ENCODE measurements at places on chromosomes 2 and 18.
A peak's percentile ranks its signal among the peaks of the same experiment; 100 is the strongest.

DNA sequence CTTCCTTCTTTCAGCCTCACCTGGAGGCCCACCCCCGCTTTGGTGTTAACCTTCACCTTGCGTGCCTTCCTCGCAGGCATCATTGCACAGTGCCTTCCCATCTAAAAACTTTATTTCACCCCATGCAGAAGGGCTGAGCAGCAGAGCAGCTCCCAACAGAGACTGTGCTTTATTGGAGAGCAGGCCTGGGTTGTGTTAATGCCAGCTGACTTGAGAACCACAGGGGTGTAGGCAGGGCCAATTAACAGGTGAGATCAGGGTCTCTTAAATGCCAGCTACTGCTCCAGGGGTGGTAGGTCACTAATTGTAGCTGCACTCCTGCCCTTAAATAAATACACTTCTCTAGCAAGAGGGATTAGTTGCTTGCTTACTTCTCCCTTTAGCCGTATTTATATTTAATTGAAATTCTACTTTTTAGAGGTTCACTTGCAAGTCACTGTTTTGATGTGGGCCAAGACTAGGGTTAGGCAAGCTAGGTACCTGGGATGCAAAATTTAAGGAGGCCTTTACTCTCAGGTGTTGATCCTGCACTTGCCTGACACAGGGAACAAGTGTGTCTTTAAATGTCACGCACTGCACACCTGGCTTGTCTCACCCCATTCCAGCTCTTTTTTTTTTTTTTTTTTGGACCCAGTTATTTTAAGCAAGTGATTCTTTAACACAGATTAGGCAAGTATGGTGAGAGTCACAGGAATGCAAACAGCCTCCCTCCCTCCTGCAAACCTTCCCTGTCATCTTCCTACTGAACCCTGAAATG is 54.5 kb downstream of the LYPD1 start:
- no peak for DNase-seq

- no peak for DNase-seq
Measured at GRCh38 chr2:145284551-145284950, 764.6 kb upstream of the ZEB2 start.

GRCh38 chr2:22536133-22536532 is 848.8 kb upstream of the KLHL29 start:
- peak; percentile 38 for DNase-seq

DNA sequence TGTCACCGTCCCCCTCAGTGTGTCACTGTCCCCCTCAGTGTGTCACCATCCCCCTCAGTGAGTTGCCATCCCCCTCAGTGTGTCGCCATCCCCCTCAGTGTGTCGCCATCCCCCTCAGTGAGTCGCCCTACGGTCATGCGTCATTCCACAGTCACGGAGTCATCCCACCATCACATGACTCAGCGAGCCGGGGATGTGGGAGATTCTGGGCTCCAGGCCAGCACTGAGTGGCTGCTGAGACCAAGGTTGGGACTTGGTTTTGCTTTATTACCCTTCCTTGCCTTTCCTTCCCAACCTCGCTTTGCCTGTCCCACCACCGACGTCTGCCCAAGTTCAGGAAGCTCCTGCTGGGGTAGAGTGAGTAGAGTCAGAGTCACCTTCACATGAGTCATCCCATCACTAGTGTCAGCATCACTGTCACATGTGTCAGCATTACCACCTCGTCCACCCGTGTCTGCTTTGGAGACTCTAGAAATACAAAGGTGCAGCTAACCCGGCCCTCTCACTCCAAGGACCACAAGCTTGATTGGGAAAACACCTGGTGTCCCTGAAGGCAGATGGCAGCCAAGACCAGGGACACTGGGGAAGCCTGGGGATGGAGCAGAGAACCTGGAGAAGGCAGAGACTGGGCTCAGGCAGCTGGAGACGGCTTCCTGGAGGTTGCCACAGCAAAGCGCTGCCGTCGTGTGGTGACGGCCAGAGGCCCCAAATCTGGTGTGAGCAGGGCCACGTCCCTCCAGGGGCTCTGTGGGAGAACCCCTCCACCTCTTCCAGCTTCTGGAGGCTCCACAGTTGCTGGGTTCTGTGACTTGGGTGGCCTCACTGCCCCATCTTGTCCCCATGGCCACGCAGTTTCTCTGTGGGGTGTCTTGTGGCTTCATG is 485.2 kb upstream of the SALL3 start:
- no peak for DNase-seq

DNA sequence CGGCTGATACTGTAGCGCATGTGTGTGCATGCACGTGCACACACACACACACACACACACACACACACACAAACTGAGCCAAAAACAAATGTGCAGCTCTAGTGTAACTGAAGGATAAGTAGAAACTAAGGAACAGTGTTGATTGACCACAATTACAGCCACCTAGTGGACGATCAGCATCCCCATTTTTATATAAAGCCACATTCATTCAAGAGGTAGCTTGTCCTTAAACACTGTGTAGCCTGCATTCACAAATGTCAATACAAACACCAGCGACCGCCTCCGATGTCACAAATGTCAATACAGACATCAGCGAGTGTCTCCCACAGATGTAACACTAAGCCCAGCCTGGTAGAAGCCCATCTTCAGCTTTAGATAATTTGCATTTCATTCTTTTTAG is 167.4 kb downstream of the PTGR3 start:
- DNase-seq = peak; percentile 39

DNA sequence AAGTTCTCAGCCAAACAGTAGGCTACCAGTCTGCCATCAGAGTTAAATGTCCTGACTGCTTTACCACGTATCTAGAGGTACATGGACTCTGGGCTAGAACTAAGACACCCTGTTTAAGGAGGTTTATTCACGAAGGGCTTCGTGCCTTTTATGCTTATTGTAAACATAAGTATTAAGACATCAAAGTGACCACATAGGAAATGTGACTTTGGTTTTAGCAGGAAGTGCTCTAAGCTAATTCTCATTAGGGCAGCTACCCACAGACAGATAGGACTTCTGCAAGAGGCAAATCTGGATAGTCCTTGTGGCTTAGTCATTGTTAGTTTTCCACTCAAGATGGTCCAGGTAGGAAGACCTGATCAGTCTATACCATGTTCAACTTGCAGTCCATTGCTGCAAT is 233.3 kb upstream of the MGAT5 start:
- DNase-seq = no peak

DNA sequence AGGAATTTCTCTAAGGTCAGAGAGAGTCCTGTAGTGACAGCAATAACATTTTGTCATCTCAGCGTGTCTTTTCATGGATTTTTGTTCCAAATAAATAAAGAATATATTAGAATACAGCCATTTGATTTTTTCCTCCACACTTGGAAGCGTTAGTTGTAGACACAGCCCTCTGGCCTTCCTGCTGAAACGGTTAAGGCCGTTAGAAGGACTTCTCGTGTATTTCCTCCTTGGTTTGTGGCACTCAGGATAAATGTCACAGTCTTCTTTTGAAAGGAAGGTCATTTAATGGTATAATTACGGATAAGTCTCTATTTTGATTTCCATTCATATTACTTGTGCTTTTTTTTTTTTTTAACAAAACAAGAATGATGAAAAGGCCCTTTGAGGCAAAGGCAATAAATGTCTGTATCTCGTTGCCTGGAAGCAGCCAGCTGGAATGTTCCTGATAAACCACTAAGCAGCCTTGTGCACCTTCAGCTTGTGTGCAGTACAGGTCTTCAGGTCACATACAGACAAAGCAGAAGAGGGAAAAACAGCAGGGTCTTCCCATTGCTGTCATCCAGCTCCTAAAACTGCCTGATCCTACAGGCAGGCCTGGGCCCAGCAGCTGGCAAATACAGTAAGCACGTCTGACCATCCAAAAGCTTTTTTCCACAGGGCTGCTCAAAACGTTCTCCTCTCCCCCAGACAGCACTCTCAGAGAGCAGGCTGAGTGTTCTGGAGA is 14.4 kb downstream of the EFR3B start:
- no peak for DNase-seq

DNA sequence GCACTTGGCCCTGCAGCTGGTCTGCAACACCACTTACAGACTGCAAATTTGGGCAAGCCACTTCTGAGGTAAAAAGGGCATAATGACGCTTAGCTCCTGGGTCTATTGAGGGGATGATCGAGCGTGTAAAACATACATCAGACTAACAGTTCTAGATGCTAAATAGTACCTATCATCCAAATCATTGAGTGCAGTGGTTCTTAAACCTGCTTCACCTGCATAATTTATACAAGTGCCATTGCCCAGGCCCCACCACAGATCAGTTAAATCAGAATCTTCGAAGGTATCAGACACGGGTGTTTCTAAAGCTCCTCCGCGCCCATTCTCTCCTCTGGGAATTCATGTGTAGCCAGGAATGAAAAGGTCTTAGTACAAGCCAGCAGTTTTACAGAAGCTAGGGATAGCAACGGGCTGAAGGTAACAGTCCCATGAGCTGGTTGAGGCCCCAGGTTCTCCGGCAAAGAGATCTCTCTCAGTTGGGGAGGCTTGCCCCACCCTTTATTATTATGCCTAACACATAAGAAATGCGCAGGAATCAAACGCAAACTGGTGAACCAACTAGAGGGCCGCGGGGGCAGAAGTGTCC is 737 bp upstream of the RNF181 start:
- no peak for DNase-seq

- DNase-seq = no peak
Measured at GRCh38 chr2:240597054-240597418, 10.5 kb downstream of the CAPN10 start.

DNA sequence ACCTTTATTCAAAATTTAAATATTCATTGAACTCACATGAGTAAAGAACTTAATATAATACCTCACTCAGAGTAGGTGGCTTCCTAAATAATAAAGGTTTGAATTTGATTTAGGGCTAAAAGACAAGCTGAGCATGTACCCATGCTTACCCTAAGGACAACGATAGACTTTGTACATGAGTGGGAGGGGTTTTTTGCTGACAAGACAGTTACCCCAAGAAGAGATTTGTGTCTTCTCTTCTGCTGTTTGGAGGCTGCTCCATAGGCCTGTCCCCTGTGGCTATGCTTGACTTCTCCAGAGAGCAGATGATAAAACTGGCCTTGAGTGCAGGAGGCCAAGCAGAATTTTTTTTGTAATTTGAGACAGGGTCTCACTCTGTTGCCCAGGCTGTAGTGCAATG is 383.9 kb downstream of the TMEM182 start:
- DNase-seq = no peak

DNA sequence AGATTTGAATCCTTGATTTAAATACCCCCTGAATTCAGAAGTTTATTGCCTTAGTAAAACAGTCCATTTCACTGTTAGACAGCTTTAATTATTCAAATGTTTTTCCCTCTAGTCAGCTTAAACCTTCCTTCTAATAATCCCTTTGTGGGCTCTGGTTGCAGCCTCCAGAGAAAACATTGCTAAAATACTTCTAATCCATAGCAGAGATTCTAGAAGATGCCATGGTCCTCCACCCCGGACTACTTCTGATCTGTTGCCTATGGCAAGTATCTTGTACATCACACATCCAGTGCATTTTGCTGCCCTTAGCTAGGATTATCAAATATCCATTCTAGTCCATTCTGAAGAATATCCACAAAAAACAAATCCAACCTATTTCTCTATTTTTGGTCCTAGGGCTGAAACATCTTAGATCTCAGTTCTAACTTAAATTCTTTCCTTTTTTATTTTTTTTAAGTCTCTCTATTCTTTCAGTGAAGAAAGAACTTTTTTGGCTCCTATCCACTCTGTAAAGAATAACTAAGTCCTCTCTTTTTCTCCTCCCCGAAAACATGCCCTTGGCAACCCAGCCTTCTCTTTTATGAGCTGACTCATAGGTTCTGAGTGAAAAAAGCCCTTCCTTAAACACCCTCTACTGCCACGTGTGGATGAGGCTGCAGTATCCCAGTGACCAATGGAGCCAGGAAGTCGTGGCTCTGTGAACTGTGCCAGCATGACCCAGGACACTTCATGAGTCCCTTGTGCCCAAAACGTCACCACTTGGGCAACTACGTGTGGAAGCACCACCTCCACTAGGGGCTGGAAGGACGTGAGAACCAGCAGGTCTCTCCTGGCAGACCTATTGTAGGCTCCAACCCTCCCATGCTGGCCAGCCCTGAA is 349.8 kb downstream of the TNS1 start:
- peak; percentile 78 for DNase-seq

GRCh38 chr2:121686218-121686617 is 37.0 kb upstream of the CLASP1 start:
- DNase-seq = no peak

GRCh38 chr2:240815761-240816583 is 4.0 kb downstream of the KIF1A start:
- DNase-seq = no peak

DNA sequence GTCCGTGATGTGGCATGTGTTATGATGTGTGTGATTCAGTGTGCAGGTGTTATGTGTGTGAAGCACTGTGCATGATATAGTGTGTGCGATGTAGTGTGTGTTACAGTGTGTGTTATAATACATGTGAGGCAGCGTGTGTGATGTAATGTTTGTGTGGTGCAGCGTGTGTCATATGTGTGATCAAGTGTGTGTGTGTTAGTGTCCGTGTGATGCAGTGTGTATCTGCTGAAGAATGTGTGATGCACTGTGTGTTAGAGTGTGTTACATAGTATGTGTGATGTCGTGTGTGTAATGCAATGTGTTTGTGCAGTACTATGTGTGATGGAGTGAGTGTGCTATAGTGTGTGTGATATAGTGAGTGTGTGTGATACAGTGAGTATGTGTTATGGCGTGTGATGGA is 182.8 kb upstream of the SOX11 start:
- no peak for DNase-seq

DNA sequence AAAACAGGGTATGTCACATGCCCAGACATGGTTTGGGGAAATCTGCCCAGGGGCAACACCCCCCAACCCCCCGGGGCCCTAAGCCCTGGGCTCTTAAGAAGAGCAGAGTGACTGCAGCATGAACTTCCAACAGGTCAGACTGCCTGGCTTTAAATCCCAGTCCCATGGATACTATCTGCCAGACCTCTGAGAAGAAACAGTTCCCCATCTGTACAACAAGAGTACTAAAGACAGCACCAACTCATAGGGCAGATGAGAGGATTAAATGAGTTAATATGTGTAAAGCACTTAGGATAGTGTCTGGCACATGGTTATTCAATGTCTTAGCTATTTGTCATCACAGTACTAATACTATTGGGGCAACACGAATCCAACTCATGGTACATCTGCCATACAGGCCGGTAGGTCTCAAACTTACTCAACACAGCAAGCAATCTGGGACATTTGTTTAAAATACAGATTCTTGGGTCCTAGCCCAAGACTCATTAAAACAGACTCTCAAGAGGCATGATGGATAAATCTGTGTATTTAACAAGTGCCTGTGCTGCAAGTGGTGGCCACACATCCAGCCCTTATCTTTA is 23.4 kb downstream of the CDH2 start:
- DNase-seq = no peak

DNA sequence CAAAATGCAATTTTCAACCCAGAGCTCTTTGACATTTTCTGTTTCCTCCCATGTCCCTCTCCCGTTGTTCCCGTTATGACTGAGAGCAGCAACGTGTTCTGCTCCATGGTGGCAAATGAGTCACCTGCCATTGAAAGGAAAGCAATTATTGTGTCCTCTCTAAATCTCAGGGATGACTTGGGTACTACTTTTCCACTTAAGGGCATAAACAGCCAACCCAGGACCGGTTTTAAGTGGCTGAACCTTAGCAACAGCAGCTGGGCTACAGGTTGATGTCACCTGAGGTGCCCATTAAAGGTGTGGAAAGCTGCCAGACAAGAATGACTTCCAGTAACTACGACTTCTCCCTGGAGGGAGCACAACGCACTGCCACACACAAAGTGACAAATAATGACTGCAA is 236.8 kb downstream of the NCKAP5 start:
- no peak for DNase-seq

Measured in epithelial cell of esophagus (primary cell).